ENCODE measurements at places on chromosomes 6 and 20.

DNA sequence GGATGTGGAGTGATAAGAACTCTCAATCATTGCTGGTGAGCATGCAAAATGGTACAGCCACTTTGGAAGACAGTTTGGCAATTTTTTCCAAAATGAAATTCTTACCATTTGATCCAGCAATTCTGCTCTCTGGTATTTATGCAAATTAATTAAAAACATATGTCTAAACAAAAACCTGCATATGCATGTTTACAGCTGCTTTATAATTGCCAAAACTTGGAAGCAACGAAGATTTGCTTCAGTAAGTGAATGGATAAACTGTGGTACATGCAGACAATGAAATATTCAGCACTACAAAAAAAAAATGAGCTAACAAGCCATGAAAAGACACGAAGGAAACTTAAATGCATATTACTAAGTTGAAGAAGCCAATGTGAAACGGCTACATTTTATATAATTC, 55.5 kb upstream of the SMLR1 start:
- peak; percentile 57 for DNase-seq

- DNase-seq = no peak
These were observed 340.5 kb upstream of the SYNCRIP start for GRCh38 chr6:85983032-85983659.

DNA sequence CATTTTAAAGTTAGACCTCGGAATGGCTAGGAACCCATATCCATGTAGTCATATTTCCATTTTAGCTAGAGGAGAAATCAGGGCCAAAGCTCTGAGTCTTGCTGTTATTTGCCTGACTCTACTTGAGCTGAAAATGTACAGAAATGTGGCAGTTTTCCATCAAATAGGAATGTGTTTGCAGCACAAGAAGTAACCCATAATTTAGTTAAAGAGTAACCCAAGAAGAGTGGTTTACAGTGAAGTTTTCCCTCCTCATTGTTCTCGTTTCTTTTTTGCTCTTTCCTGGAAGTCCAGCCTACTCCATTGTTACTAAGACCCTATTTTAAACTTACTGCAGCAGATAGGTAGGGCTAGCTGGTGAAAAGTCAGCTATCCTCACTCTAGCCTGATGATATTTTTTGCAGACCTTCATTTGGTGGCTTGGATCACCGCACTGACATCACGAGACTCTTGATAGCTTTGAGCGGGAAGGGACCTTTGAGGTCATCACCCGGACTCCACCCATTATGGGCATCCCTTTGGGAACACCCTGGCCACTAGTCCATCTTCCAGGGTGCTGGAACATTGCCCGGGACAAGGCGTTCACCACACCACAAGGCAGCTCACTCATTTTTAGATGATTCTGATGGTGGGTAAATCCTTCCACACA, 28.0 kb upstream of the ADGRF5 start:
- DNase-seq = no peak

DNA sequence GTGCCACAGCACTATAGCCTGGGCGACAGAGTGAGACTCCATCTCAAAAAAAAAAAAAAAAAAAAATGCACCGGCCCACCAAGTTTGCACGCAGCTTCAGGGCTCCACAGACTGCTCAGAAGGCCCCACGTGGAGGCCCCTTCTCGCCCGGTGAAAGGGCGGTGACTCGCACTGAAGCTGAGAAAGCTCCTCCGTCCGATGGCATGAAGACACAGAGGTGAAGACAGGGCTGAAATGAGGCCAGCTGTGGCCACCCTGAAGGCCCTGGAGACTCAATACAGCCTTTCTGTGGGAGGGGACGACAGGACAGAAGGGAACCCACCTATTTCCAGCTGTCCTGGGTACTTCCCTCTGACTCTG, 84.0 kb downstream of the PTPN1 start:
- no peak for DNase-seq

GRCh38 chr6:15255481-15255880, 9.6 kb downstream of the JARID2 start:
- no peak for DNase-seq

- DNase-seq = peak; percentile 61
These were observed 69.2 kb downstream of the ATG5 start for GRCh38 chr6:106256201-106256968.

- DNase-seq = no peak
These were observed 3.6 kb upstream of the HS3ST5 start for GRCh38 chr6:114346451-114346850.

GRCh38 chr6:108621117-108621516, 60.4 kb downstream of the FOXO3 start:
- no peak for DNase-seq

- no peak for DNase-seq
These were observed 226.9 kb downstream of the CD83 start for GRCh38 chr6:14344486-14344885.

- peak; percentile 29 for DNase-seq
These were observed 11.5 kb upstream of the MEP1A start for GRCh38 chr6:46781478-46782378.

- DNase-seq = no peak
These were observed 38.8 kb downstream of the SUMO4 start for GRCh38 chr6:149438855-149439254.

DNA sequence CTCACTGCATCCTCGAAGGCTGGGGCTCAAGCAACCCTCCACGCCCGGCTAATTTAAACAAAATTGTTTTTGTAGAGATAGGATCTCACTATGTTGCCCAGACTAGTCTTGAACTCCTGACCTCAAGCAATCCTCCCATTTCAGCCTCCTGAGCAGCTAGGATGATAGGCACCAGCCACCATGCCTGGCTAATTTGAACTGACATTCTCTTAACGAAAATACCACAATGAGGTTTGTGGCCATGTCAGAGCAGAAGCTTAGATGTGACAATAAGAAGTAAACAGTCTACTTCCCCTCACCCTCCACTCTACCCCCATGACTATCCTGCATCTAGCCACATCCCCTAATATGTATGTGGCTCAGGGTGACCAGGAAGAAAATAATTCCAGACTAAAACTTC, 74.8 kb upstream of the PLCB4 start:
- DNase-seq = no peak

- DNase-seq = no peak
These were observed 7.2 kb upstream of the SDCBP2 start for GRCh38 chr20:1335961-1336698.

- DNase-seq = no peak
These were observed 26.9 kb upstream of the STXBP5 start for GRCh38 chr6:147177286-147177685.

- no peak for DNase-seq
These were observed 39.2 kb downstream of the MYLIP start for GRCh38 chr6:16168121-16168520.

GRCh38 chr20:4260102-4260501, 244.7 kb upstream of the RNF24 start:
- no peak for DNase-seq

GRCh38 chr20:46035713-46036112, 6.7 kb downstream of the SLC12A5 start:
- DNase-seq = no peak

- no peak for DNase-seq
These were observed 637 bp downstream of the ABHD12 start for GRCh38 chr20:25389858-25390537.

- no peak for DNase-seq
These were observed 185.1 kb downstream of the DTNBP1 start for GRCh38 chr6:15477746-15478145.

GRCh38 chr20:5056801-5057599, 55.7 kb upstream of the SLC23A2 start:
- DNase-seq = no peak

DNA sequence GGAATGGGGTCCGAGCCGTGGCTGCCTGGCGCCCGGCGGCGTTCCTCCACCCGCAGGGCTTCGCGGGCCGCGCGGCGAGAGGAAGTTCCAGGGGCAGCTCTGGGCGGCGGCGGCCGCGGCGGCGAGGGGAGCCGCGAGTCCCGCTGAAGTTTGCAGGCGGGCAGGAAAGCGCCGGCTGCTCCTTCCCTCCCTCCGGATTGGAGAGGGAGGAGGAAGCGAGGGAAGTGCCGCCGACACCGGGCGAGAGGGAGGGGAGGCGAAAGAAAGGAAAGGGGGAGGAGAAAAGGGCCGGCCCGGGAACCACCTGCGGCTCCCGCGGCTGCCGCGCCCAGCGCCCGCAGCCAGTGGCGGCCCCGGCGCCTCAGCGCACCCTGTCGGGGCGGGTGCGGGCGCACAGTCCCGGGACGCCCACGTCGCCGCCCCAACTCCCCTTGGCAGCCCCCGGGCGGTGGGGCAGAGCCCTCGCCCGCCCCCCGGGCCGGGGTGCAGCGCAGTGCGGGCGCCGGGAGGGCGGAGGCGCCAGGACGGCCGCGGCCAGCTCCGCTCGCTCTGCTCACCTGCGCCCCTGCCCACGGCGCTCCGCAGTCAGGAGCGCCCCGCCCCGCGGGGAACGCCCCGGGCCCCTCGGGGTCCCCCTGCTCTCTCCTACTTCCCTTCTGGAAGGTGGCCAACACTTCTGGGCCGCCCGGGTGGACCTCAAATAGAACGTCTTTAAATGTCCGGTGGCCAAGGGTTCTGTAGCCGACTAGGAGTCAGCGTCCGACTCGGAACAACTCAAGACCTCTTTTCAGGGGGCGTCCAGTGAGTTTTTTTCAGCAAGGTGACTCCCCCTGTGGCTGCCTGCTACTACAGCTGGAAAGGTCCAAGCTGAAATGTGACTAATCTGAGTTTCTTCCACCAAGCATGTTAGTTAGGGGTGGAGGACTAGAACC, 80.3 kb upstream of the CCDC28A start:
- DNase-seq = no peak

DNA sequence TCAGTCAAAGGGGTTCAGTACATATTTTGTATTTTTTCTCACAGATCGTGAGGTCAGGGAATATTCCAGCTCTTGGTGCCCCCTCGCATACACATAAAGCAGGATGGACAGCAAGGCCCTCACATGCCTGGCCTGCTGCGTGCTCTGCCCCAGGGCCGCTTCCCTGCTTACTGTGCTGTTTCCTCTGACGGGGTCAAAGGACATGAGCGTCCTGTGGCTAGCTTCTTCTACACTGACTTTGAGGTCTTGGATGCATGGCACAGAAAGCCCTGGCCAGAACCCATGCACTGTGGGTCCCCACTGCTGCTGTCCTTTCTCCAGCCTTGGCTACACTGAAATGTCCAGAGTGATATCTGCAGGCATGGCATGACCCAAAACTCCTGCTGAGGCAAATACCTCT, 92.5 kb upstream of the GGTLC1 start:
- DNase-seq = no peak

GRCh38 chr6:113893866-113894265, 36.7 kb downstream of the MARCKS start:
- DNase-seq = no peak

DNA sequence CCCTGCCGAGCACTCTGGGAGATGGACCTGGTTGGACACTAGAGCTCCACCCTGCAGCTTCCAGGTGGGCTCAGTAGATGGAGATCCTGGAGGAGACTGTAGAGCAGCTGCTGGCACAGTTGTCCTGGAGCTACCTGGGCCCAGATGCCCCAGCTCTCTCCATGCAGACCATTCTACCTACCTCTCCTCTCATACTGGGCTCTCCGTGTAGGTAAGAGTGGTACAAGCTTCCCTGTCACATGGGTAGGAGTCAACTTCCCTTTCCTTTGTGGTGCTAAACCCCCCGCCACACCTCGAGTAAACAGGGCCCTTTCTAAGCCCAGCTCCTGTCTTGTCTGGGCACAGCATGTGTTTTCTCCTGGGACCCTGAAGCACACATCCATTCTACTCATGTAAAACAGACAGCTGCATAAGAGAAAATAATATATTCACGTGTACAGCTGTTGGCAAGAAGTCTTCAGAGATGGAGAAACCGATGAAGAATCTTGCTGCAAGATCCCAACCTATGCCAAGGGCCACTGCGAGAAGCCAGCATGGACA, 108.1 kb upstream of the DUSP22 start:
- DNase-seq = no peak

DNA sequence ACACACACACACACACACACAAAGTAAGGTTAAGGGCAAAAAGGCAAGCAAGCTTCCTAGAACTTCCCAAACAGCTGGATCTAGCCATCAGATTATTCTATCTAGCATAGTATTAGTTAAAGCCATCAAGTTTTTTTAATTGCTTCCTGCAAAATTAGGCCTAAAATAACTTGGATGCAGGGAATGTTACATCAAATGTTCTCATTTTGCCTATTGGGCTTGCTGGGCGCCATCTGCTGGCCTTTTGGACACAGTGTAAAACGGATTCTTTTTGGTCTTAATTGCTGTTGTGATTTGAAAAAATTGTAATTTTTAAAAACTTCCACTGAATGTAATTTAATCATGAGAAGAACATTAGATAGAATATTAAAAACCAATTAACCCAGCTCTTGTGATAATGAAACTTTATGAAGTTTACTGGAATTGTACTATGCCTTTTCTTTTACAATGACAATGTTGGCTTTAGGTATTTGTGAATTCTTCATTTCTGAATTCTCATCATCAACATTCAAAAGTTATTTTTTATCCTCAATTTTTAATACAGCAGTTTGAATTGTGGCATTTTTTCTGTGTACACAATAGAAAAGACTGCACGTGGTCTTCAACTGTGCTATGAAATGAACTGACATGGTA, 6.8 kb downstream of the MKKS start:
- DNase-seq = peak; percentile 51

All from AG09319 (cell line).